ENCODE measurements at places on chromosomes 6 and 20. TPM values are rescaled to one million over a fixed set of nuclear protein-coding genes. Genes with fewer than 3 reads are reported as not detected.

DNA sequence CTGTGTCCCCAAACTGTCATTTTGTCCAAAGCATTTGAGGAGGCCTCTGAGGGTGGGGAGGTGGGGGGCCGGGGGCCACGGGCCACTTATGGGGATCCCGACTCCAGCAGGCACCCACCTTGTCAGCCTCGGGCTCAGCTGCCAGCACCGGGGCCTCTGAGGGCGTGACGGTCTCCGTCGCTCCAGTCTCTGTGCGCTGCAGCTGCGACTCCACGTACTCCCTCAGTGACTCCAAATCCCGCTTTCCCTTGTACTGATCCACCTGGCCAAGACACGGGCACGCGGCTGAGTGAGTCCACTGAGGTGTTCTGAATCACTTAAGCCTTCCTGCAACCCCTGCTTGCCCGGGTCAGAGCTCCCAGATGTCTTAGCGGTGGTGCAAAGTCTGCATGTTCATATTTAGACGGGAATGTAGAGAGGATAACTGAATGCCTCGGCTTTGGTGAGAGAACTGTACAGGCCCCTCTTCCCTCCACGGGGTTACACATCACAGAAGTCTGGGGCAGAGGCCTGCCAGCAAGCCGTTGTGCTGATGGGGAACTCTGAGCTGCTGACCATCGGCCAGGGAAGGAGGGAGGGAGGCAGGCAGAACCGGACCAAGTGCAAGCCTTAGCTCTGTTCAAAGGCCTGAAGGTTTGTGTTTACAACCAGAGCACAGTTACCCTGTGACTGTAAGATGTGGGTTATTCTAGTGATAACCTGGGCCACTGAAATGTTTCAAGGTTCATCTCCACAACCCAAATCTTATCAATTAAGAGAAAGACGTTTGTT, 21.8 kb downstream of the TXNDC5 start:
- no peak for DNase-seq

ASIP gene
- not detected for polyA plus RNA-seq

GRCh38 chr6:127518710-127519468, at the start of gene MTCL3:
MTCL3 (minus strand) TSS chr6:127519335.
- peak; percentile 93 for DNase-seq

SIRPG gene
- not detected for polyA plus RNA-seq

DNA sequence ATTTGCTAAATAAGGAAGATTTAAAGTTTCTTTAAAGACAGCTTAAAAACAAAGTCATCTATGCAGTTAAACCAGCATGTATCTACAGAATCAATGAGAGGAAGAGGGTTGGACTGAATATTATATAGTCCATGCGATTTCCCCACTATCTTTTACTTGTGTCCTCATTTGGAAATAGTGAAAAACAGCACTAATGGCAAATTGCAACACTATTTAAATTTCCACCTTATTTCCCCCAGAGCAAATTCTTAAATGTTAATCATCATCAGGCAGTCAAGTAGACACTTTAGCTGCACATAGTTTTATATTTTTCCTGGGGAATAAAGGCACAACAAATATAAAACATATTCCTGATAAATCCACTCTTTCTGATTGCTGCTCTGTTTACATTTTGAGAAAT, 114.6 kb downstream of the LCA5 start:
- DNase-seq: no peak

DNA sequence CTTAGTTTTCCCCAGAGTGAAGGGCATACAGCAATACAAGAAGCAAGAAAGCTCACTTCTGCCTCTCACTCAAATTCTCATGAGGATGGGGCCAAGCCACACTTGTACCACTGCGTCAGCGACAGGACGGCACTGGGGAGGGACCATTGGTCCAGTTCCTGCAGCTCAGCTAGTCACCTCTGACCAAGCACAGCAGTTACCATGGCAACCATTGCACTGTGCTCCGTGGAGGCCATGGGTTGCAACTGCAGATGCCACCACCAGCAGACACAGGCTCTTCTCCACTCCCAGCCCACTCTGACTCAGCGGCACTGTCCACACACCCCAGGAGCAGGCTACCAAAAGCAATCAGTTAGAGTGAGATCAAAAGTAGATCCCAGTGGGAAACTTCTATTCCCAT, 441.1 kb upstream of the ARID1B start:
- peak; percentile 6 for DNase-seq

- no peak for DNase-seq
Measured at GRCh38 chr6:67112120-67112519, 1405.1 kb upstream of the EYS start.

CALHM4 gene
- not detected for polyA plus RNA-seq

DNA sequence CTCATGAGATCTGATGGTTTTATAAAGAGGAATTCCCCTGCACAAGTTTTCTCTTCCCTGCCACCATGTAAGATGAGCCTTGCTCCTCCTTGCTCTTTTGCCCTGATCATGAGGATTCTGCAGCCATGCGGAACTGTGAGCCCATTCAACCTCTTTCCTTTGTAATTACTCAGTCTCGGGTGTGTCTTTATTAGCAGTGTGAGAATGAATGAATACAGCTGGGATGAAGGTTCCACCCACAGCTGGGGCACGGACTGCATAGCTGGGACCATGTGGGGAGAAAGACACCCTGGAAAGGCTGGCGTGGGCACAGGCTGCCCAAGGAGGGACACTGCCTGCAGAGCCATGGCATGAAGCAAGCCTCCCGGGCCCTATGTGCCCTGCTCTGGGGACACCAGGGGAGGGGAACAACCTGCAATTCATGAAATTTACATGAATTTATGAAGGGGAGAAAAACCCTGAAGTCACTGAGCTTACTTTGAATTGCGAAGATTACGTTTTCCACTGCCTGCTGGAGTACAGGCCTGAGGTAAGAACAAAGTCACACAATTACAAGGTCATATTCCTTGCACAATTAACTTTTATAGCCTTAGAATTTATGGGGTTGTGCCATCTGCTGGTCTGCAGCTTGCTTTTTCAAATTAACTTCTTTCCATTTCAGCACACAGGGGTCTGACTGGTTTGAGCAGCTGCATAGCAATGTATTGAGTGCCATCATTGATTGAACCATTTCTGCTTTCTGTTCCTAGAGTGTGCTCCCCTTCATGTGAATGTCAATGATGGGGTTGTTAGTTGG, 46.2 kb downstream of the SLC22A1 start:
- no peak for DNase-seq

GRCh38 chr20:19964289-19965265, 52.6 kb upstream of the NAA20 start:
- peak; percentile 78 for DNase-seq

C20orf204 gene
- 0.49 TPM for polyA plus RNA-seq

DNA sequence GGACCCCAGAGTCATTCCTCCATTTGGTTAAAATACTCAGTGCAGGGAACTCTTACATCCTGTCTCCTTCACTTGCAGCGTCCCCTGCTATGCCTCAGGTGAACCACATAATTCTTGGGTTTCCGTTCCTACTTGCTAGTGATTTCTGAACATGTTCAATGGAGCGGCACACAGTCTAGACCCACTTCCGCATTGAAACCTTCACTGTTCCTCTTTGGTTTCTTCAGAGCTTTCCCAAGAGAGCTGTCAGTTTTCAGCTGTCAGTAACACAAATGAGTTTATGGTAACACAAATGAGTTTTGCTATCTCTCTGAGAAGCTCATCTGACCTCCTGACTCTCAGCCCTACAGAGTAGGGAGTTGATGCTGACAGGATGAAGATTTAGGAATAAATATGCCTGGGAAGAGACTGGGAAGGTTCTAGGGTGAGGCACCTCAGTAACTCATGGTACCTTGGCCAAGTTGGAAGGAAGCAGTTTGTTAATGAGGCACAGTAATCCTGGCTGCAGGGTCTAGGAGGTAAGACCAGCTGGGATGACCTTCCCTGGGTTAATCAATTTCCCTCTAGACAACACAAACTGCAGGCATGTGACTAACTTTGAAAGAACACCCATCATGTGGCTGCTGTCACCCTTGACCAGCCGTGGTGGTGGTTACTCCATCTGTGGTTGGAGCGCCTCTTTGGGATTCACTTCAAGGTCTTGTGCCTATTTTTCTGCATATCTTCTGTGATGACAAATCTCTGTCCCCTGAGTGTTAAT, 5.4 kb downstream of the SYS1 start:
- no peak for DNase-seq

DNA sequence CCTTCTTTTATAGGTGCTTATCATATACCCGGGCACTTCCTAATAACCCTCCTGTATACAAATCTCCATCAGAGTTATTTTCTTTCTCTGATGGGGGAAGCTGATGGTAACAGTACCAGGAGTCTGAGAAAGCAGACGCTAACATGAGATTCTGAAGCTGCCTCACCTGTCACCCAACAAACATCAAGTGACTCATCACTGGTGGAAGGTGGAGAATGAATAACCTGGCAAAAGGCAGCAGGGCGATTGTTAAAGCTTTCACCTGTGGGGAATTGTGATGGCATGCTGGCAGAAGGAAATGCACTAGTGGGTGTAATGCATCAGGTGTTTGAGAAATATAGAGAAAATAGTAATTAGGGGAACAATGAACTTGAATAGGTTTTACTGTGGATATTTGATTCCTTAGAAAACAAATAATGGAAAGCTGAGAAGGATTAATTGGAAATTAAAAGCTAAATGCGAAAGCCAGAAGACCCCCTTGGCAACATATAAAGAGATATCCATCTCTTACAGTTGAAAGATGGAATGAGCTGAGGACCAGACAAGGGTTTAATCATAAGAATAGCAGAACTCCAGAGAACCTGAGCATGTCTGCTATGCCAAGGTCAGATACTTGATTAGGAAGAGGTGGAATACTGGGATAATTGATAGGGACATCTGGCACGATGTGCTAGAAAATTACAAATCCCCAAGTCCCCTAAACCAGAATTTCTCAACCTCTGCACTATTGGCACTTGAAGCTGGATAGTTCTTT, 517.1 kb downstream of the PKHD1 start:
- no peak for DNase-seq

CTSZ gene
- 158 TPM for polyA plus RNA-seq

GRCh38 chr6:105489216-105489530, 86.3 kb upstream of the PREP start:
- DNase-seq: no peak

GRCh38 chr6:119535332-119535731, 185.8 kb upstream of the MAN1A1 start:
- no peak for DNase-seq

GRCh38 chr20:57605878-57606277, 14.3 kb downstream of the ZBP1 start:
- DNase-seq: no peak

DNA sequence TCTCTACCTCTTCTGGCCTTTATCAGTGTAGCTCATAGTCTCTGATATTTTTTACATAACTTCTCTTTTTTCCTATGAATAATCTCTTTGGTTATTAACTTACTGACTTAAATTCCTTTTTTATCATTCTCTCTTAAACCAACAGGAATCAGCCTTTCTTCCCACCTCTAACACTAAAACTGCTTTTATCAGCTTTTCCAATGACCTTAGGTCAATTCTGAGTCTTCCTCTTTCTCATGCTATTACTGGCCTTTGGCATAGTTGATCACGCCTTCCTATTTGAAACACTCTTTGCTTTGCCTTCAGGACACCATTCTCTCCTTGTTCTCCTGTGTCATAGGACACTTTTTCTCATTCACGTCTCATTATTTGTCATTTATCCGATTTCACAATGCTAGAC, 8.1 kb upstream of the HINT3 start:
- DNase-seq: no peak

DNA sequence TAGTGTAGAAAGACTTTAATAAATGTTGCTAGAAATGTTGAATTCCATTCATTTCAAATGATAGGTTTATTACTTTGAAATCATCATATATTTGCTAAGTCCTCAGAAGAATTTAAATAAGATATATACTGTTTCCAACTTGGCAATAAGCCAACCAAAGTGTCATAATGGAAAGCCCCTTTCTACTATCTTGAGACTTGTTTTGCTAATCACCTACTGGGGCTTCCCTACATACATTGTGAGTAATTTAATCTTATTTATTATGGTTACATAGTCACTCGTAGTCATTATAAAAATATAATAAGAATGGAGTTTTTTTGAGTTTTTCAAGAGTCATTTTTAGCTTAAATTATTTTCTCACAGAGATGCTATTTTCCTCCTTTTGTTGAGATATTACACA, 20.7 kb downstream of the COL19A1 start:
- no peak for DNase-seq

DNA sequence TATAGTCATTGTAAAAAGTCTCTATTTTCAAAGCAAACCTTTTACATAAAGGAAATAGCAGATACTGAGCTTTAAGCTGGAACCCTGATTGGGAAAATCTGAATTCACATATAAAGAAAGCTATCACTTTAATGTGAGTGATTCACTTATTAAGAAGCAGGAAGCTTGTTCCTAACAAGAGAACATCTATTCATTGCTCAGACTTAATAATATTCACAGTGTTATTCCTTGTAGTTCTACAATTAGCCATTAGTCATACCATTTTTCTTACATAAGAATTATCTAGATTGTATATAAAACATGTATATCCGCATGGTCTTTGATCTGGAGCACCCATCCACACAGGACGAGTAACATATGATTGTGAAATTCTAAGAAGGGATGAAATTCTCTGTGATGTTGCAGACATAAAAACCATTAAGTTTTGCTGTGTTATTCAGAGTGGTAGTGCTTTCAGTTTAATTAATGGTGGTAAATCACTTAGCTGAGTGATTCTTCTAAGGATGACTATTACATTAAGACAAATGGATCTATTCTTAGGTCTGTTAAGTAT, 71.1 kb upstream of the FOXQ1 start:
- no peak for DNase-seq

GRCh38 chr20:38191654-38192053, 26.6 kb upstream of the TGM2 start:
- DNase-seq: no peak

UBE2C gene
- 212 TPM for polyA plus RNA-seq

DNA sequence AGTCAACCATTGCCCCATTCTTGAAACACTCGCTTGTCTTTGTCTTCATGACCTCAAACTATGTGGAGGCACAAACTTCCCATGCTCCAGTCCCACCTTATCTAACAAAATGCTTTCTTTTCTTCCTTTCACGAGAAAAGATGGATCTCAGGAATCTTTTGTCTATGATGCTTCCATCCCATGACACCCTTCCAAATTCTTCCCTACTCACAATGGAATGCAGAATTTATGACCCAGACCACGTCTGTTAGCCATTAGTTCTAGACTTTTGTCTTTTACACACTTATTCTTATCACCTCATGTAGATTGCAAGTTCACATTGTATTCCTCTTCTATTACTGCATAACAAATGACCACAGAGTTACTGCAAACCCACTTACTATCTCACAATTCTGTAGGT, 24.2 kb upstream of the LAMP5 start:
- no peak for DNase-seq

DNA sequence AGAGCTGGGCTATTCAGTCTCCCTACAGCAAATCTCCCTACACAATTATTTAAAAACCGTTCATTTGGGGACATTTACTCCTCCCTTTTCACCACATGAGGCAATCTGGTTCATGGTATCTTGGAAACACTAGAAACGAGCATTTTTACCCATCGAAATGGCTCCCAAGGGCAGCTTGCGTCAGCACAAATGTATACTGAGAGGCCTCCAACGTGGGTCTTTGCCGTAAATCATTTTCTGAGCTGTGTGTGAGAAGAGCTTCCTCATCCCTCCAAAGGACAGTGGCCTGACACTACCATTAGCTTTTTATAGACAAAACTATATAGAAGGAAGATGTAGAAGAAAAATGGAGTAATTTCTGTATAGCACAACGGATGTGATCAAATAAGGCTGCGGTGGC, 30.0 kb upstream of the PXDC1 start:
- DNase-seq: no peak

ZNF133 gene
- 9.8 TPM for polyA plus RNA-seq

GRCh38 chr20:22489626-22490286, 94.6 kb downstream of the FOXA2 start:
- DNase-seq: no peak

GSTA3 gene
- polyA plus RNA-seq: not detected
